ENCODE measurements at places on chromosomes 6 and 20.
A peak's percentile ranks its signal among the peaks of the same experiment; 100 is the strongest.

DNA sequence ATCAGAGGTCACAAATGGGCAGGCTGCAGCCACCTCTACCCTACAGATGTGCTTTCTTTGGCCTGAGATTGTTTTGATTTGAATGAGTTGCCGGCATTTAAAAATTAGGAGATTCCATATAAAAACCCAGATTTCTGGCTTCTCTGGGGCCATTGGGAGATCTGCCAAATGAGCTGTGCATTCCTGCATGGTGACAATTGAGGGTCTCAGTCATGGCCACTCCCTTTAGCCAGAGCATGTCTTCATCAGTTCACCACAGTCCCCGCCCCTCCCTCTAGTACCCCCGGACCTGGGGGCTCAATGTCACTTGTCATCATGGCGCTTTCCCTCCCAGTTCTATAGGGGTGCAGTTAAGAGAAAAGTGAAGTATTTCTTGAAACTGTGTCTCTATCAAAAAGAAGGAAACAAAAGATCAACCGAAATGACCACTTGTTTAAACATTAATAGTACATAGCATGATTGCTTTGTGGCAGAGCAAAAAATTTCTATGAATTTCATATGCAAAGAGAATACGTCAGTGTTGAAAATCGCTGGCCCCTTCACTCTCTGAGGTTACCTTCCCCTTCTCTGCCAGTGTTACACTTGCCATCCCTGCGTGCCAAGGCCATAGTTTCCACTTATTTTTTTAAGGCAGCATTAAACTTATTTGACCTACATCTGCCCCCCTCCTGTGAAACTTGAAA, 21.1 kb downstream of the EYA2 start:
- no peak for DNase-seq

GRCh38 chr20:33814238-33814712, 3.1 kb downstream of the CHMP4B start:
- DNase-seq = no peak

GRCh38 chr6:55023230-55023629, 151.1 kb upstream of the HCRTR2 start:
- no peak for DNase-seq

DNA sequence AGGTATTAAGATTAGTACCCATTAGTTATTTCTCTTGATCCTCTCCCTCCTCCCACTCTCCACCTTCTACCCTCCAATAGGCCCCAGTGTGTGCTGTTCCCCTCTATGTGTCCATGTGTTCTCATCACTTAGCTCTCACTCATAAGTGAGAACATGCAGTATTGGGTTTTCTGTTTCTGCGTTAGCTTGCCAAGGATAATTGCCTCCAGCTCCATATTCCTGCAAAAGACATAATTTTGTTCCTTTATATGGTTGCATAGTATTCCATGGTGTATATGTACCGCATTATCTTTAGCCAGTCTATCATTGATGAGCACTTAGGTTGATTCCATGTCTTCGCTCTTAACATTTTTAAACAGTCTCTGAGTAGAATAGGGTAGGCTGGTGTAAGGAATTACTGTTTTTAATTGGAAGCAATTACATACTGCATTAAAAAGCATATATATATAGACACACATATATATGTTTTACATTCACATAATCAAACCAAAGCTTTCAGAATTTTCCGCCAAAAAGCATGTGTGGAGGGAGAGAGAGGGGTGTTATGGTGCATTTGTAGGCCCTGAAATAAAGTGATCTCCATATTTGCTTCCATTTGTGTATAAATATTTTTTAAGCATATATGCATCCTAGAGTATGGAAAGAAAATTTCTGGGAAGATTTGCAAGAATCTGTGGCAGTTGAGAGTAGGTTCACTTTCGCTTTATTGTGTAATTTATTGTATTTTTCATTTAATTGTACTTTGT, 709 bp upstream of the ANKEF1 start:
- no peak for DNase-seq

DNA sequence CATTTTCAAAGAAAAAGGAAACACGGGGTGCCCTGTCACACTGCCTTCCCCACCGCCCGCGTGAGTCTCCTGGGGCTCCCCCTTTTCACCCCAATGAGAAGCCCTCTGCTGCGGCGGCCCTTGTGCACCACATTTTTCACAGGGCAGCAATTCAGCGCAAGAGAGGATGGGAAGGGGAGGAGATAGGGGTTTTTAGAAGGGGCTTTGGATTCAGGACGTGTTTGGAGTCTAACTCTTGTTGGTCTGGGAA, 726 bp upstream of the ARFGEF3 start:
- no peak for DNase-seq

GRCh38 chr6:77876300-77876699, 223.5 kb downstream of the MEI4 start:
- DNase-seq = no peak

DNA sequence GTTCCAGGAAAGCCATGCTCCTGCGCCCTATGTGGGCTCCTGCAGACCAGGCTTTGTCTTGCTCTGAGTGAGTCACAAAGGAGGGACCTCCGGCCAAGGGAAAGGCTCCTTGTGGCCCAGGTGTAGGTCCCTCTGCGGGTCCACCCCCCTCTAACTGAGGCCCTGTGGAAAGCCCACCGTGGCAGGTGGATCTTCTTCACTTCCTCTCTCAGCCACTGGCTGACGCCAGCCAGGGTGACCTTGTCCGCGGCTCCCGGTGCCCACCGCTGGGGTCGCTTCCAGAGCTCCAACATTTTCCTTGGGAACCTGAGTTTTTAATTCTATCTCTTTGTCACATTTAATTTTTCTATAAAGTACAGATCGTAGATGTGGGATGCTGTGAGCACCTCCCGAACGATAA, 54.1 kb downstream of the SMOC2 start:
- no peak for DNase-seq

DNA sequence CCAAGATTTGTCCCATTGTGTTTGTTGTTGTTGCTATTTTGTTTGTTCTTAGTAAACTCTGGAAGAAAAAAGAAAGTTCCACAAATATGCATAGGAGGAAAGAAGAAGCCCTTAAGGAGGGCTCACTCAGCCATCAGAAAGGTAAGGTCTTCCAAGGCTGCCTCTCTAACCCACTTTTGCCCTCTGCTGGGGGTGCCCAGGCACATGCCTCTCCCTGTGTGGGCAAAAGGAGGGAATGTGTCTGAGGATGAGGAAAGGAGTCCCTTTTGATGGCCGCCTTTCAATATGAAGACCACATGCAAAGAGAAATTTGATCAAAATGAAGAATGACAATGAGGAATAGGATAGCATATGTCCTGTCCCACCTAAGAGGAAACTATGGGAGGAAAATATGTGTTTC, 248.2 kb upstream of the POU3F2 start:
- DNase-seq = no peak

DNA sequence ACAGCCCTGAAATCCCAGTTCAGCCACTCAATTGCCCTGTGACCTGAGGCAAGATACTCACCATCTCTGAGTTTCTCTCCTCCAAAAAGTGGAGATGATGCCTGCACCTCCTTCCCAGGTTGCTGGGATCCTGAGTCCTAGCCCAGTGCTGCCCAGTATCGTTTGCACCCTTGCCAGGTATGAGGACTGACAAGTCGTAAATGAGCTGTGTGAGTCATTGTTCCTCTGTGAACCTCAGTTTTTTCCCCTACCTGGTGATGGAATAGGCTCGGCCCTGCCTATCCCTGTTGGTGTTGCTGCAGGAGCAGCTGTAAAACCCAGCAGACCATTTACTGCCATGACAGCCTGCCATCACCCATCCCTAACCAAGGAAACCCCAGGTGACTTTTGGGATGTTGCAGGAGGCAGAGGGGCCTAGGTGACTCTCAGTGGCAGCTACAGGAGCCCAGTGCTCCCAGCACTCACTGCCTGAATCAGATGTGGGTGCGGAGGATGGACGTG, 229.3 kb downstream of the SYNDIG1 start:
- no peak for DNase-seq

- no peak for DNase-seq
Measured at GRCh38 chr6:14841901-14842421, 403.9 kb upstream of the JARID2 start.

- peak; percentile 40 for DNase-seq
Measured at GRCh38 chr6:134822920-134823709, 126.8 kb downstream of the ALDH8A1 start.

GRCh38 chr6:93266116-93266817, 153.1 kb downstream of the EPHA7 start:
- DNase-seq = no peak

DNA sequence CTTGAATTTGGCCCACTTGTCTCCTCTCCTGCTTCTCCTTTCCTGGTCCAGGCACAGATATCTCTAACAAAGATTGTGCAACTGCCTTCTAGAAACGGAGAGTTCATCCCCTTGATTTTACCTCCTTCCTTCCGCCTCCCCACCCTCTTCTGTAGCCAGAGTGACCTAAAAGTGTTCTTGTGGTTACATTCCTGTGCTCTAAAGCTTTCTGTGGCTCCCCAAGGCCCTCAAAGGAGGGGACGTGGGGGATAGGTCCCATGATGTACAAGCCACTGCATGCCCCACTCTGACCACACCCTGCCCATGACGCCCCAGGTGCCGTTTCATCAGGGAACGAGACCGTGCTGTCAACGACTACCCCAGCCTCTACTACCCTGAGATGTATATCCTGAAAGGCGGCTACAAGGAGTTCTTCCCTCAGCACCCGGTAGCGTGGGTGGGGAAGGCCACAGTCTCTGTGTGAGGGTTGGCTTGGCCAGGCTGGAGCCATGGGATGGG, 8.2 kb downstream of the CDC25B start:
- no peak for DNase-seq

- DNase-seq = peak; percentile 69
Measured at GRCh38 chr6:39865011-39865888, 69.0 kb downstream of the MOCS1 start.

DNA sequence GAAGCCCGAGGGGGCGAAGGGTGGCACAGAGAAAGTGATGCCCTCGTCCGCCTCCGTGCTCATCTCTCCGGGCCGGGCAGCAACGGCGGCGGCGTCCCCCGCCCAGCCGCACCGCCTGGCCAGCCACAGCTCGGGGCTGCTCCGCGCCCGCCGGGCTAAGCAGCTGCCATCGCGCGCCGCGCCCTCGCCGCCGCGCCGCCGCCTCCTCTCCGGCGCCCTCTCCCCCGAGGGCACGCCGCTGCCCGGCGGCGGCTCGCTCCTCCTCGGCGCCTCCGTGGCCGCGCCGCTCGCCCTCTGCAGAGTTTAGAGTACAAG, 225 bp downstream of the MAP3K5 start:
- peak; percentile 46 for DNase-seq

- no peak for DNase-seq
Measured at GRCh38 chr6:136568129-136568528, 17.9 kb upstream of the MAP7 start.

GRCh38 chr6:43891072-43891870, 121.3 kb downstream of the VEGFA start:
- no peak for DNase-seq

GRCh38 chr20:38982291-38982690, 20.1 kb downstream of the DHX35 start:
- DNase-seq = no peak

DNA sequence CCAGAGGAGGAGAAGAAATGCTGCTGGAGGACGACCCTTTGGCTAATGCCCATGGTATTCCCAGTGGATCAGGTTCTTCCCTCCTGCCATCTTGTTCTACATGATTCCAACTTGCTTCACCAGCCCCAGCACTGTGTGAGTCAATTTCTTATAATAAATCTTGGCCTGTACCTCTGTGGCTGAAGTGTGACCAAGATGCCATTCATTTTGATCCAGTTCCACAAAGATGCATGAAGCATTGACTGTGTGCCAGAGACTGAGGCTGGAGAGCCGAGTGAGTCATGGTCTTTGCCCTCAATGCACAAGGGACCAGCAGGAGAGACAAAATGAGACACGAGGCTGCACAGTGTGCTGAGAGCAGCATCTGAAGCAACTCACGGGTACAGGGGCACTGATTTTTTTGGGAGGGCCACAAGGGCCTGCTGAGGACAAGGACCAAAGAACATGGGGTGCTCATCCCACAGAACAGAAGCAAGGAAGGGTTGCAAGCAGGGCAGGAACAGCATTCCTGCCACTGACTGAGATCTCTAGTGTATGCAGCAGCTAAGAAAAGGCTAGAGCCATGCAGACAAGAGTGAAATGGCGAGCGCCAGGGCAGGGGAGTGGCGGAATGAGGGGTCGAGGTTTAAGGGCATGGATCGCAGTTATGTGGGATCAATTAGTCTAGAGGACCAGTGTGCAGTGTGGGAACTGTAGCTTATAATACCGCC, 207.0 kb downstream of the THBS2 start:
- DNase-seq = no peak

DNA sequence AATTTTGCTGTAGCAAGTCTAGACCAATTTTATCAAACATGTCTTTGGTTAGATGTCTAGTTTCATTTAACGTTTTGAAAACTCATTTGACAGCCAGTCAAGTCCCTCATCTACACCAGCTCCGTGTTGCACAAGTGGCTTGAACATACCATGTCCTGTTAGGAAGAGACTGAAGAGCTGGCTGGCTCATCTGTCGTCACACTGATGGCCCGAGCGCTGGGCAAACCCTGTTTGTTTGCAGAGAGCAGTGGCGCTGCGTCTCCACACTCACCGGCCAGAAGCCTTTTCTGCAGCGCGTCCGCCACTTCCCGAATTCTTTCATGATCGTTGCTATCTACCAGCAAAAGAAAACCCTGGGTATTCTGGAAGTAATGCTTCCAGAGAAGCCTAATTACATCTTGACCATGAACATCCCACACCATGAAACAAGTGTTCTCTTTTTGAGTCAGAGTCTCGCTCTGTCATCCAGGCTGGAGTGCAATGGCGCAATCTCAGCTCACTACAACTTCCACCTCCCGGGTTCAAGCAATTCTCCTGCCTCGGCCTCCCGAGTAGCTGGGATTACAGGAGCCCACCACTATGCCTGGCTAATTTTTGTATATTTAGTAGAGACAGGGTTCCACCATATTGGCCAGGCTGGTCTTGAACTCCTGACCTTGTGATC, 10.7 kb upstream of the TCFL5 start:
- no peak for DNase-seq

DNA sequence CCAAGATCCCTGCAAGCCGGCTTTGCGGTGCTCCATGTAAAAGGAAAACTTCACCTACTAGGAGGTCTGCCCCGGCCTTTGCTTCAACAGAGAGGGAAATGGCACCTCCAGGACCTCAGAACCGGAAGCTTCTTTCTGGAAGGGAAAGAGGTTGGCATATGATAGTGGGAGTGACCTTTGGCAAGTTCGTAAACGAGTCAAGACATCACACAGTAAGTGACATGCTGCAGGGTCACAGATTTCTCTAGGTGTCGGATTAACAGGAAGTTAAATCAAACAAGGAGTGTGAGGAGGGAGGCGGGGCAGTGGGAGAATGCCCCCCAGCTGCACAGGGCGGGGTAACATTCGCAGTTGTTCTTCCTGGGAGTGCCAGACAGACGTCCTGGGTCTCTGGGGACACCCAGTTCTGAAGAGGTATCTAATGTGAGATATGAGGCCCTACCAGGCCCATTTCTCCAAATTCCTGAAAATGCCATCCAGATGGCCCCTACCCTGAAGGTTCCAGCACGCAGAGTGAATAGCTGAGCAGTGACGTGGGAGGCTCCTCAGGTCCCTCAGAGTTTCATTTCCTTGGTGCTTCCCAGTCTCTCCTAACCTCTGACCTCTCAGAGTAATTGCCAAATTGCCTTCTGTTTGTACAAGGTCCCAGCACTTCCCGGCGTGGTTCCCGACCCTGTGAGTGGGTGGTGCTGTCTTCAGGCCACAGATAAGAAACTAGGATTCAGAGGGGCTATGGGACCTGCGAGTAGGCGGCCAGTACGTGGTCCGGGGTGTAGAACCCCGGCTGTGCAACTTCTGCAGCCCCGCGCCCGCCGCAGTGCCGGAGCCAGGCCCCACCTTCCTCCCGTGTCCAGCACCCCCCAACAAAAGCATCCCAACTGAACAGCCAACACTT, 1.9 kb downstream of the RRBP1 start:
- no peak for DNase-seq

All from activated CD4-positive, alpha-beta T cell treated with anti-CD3 and anti-CD28 coated beads, Interleukin-2, amount 10 ng/mL, durations not matched to agents 7 days and 5 days (primary cell).